ENCODE measurements at places on chromosomes 2 and 18.

- no peak for DNase-seq
Measured at GRCh38 chr18:44079606-44080005, 601.1 kb upstream of the SETBP1 start.

DNA sequence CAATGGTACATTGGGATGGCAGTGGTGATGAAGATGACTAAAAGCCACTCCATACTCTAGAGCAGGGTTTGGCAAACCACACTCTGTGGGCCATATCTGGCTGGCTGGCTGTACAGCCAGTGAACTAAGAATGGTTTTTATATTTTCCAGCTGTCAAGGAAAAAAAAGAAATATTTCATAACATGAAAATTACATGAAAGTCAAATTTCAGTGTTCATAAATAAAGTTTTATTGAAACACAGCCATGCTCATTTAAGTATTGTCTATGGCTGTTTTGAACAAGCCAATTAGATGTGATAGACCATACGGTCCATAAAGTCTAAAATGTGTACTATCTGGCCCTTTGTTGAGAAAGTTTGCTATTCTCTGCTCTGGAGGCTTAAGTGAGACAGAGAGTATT lies 1.5 kb downstream of the TTC21B start:
- no peak for DNase-seq

GRCh38 chr2:13089971-13090370 lies 373.2 kb downstream of the TRIB2 start:
- no peak for DNase-seq

DNA sequence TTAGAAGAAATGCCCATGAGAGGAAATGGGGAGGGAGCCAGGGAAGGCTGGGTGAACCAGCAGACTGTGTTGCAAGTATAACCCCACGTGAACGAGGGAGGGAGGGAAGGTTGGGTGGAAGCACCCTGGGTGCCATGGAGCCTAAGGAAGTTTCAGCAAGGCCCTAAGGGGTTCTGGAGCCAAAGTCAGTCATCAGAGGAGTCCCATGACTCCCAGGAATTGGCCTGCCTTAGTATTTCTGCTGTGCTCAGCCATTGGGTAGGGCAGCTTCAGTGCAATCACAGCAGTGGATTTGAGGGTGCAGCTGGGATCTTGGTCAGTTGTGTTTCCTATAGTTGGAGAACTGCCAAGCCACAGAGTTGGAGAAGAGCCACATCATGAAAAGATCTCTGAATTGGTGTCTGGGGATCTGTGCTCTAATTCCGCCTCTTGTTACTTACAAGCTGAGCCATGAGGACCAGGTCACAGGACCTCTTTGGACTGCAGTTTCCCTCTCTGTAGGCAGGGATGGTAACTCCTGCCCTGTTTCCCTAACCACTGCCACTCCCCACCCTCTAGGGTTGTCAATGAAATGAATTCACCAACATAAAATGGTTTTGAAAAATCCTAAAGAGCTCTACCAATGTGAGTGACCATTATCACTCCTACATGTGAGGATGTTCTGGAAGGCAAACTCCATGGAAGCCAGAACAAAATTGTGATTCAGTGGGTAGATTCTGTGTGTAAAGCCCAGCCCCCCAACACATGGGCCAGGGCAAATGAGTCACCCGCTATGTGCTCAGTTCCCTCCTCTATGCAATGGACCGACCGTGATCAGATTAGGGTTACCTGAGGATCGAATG lies 108.9 kb downstream of the CLIP4 start:
- no peak for DNase-seq

GRCh38 chr2:204010628-204011560 lies 74.3 kb downstream of the ICOS start:
- no peak for DNase-seq

GRCh38 chr2:3584608-3585260 lies 9.7 kb downstream of the RPS7 start:
- no peak for DNase-seq

DNA sequence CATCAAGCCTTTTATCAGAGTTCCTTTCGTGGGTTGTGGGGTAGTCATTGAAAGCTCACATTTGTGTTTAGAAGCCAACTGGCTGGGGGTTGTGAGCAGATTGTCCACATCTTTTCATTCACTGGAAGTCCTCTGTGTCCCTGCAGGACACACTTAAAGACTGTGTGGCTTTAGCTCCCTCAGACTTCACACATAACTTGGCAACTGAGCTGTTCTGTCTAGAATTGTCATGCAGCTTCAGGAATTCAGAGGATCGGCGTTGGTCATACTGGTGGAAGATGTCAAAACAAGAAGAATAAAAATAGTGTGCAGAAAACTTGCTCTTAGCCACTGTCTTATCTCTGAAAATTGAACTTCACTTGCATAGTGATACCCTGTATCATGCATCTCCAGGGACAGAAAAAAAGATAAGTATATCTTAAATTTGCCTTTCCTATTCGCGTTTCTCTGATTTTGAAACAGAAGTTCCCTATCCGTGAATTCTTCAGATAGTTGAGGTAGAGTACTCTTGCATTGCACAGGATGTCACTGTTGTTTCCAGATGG lies 49.6 kb downstream of the TRAPPC12 start:
- no peak for DNase-seq

DNA sequence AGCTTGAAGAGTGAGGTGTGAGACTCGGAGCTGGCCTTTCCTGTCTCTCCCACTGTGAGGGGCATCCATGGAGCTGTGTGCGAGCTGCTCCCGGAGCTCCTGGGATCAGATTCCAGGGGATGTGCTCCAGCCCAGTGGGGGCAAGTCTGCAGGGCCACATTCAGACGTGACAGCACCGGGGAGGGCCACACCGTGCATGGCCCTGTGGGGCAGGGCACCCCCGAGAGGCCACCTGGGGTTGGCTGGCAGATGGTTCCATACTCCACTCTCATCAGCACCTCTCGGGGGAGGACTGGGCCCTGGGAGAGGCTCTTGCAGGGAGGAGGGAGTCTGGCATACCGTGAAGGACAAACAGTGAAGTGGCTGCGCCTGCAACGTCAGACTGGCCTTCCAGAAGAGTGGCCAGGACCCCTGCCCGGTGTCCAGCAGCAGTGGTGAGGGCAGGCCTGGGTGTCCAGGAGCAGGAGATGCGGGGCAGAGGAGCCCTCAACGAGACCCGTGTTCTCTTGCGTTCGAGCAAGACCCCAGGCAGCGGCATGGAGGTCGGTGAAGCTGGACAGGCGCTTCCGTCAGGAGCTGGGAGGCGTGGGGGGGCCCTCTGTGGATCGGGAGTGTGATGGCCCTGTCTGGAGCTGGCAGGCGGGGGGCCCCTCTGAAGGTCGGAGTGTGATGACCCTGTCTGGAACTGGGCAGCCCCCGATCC lies 84.3 kb downstream of the ASB1 start:
- no peak for DNase-seq

GRCh38 chr2:8502316-8502715 lies 179.5 kb upstream of the ID2 start:
- no peak for DNase-seq

- DNase-seq = no peak
Measured at GRCh38 chr2:160299540-160299939, 99.5 kb upstream of the ITGB6 start.

DNA sequence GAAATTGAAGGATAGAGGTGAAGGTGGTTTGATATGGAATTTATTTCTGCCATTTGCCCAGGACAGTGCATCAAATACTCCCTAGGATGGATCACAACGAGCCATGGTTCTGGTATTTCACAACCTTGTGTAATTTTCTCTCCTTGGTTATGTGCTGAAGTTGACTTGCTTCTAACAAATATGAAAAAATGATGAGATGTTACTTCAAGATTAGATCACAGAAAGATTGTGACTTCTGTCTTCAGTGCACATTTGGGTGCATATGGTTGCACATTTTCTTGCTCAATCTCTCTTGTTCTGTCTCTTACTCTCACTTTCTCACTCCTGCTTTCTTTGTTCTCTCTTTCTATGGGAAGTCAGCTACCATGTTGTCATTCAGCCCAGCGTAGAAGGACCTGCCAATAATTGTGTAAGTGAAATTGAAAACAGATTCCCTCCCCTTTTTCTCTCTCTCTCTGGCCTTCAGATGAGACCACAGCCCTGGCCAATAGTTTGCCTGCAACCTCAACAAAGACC lies 104.6 kb upstream of the RMDN2 start:
- DNase-seq = no peak

- DNase-seq = no peak
Measured at GRCh38 chr18:3692113-3692621, 242.2 kb downstream of the TGIF1 start.

DNA sequence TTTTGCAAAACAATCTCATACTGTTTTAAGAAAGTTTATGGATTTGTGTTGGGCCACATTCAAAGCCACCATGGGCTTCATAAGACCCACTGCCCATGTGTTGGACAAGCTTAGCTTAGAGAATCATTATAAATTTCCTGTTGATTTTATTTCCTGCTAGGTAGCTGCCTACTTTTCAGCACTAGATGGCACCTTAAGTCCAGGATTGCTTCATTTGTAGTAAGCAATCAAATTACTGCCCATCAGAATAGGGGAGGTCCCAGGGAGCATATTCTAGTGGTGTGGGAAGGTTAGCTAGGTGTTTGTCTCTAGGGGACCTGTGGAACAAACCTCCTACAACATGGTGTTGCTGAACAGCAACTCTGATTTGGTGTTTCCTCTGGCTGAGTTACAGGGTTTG lies 11.0 kb upstream of the DCDC2C start:
- DNase-seq = no peak

DNA sequence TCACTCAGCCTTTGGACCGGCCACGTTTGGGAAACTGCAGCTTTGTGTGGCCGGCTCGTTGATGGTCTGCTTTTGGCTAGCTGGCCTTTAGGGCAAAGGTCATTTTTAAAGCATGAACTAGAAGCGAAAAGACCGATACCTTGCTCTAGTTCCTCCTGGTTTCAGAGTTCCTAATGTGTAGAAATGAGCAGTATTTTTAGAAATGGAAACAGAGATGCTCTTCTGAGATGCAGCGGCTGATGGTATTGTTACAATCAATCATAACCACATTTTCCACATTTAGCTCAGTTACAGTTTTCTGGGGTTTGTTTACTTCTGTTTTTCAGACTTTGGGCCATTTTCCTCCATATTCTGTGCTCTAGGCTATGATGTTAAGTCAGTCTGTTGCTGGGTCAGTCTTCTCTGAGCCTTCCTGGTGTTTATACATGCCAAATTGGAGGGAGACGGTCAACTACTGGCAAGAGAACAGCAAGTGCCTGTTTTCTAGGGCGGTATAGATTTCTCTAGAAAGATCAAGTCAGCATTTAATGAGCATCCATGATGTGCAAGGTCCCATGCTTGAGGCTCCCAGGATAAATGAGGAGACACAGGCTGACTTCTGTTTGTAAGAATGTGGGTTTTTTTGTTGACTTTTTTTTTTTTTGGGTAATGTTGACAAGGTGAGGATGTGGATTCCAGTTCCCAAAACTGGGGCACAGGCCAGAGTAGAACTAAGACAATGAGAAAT lies 28.0 kb downstream of the RNF144A start:
- DNase-seq = no peak

GRCh38 chr2:200091126-200091525 lies 135.7 kb downstream of the MAIP1 start:
- no peak for DNase-seq

DNA sequence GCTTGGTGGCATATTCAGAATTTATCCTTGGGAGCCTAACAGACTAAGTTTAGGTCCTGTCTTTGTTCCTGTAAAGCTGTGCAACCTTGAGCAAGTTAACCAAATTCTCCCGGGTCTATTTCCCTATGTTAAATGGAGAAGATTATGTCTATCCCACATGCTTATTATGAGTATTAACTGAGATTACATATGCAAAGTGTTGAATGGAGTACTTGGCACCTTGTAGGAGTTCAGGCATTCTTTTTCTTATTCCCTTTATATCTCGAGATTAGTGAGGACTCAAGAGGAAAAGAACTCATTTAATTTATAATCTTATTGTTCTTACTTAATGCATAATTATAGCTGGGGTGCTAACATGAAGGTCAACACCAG lies 184.6 kb downstream of the FMNL2 start:
- DNase-seq = no peak

- no peak for DNase-seq
Measured at GRCh38 chr2:102112692-102113665, 29.6 kb upstream of the IL1R1 start.

- DNase-seq = no peak
Measured at GRCh38 chr2:45739796-45740485, 88.5 kb downstream of the PRKCE start.

DNA sequence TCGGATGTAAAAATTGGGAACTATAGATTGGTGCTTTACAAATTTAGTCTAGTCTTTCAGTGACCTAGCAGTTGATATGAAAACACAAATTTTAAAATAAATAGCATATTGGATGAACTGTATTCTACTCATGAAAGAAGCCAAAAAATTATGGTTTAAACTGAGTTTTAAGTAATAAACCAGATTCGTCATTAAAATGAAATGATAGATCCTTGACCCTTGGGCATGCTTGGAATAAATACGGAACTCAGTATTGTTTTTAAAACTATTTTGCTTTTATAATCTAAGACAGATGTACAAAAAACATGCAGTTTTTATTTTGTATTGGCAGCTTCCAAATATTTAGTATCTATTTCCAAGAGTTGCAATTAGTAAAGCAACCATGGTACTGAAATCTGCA lies 34.6 kb upstream of the TBR1 start:
- DNase-seq = no peak

- no peak for DNase-seq
Measured at GRCh38 chr2:43008388-43008787, 216.0 kb upstream of the HAAO start.

GRCh38 chr2:104889291-104889959 lies 35.5 kb downstream of the POU3F3 start:
- no peak for DNase-seq

DNA sequence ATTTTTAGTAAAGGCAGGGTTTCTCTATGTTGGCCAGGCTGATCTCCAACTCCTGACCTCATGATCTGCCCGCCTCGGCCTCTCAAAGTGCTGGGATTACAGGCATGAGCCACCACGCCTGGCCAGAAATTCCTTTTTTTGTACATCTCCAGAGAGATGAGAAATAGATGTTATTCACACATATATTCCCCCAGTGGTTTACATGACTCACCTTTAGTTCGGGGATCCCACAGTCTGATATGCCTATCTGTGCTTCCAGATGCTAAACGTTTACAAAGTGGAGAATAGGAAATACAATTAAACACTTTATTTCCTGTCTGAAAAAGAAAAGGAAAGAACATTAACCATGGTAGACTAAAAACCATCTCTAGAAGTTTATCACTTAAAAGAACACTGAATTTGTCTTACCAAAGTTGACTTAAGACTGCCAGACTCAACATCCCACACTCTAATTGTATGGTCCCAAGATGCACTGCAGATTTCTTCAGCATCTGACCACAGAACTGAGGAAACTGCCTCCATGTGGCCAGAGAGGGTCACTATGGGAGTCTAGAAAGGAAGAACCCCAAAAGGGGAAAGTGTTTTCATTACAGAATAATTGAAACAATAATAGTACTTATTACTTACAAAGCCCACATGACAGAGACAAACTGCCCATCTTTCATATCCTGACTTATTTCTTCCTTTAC lies 12.6 kb upstream of the ICA1L start:
- no peak for DNase-seq

GRCh38 chr2:185785851-185786473 lies 47.4 kb downstream of the FSIP2 start:
- DNase-seq = no peak

- no peak for DNase-seq
Measured at GRCh38 chr2:20224164-20224715, 690 bp downstream of the SDC1 start.

- no peak for DNase-seq
Measured at GRCh38 chr18:4847056-4847455, 350.0 kb downstream of the AKAIN1 start.

GRCh38 chr2:48383036-48383435 lies 146.9 kb upstream of the STON1 start:
- no peak for DNase-seq

All from CD4-positive, alpha-beta T cell (primary cell).